Astrocyte of the hippocampus (primary cell): ENCODE measurements at places on chromosomes 13 and 19.
A peak's percentile ranks its signal among the peaks of the same experiment; 100 is the strongest.

- no peak for DNase-seq
Observed at GRCh38 chr13:25153736-25154135, 18.4 kb downstream of the AMER2 start.

DNA sequence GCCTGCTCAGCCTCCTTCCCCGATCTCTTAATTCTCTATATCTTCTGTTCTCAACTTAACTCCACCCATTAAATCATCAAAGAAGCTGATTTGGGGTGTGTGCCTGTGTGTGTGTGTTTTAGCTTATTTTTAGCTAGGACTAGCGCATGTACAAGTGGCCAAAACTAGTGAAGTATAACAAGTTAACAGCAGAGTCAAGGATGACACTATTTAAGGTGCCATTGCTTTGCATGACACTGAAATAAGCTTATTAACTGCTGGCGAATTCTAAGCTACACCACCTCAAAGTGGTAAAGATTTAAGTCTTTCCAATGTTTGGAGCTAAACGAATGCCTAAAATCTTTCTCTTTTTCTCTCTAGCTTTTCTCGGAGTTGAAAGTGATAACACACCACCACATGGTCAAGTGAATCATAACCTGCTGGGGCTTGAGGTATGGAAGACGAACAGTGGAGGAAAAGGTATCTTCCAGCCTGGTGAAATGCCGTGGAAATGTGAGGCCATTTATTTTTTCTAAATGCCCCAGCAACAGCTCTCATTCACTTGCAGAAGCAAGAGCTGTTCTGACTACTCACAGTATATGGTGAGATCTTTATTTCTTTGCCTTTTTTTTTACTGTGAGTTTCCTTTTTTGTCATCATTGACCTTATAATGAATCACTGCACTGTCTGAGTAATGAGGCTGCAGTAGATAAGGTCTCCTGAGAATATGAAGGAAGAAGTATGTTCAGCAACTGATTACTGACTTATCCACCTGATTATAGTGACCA, 570.3 kb downstream of the PCDH9 start:
- no peak for DNase-seq

DNA sequence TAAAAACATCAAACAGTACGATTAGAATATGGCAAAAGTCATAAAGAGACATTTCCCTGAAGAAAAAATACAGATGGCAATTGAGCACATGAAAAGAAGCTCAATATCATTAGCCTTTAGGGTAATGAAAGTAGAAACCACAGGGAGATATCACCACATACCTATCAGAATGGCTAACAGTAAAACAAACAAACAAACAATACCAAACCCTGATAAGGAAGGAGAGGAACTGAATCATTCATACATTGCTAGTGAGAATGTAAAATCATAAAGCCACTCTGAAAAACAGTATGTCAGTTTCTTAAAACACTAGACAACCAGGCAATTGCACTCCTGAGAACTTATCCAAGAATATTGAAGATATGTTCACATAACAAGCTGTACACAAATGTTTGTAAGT, 1342.5 kb upstream of the SLC10A2 start:
- DNase-seq = peak; percentile 24

DNA sequence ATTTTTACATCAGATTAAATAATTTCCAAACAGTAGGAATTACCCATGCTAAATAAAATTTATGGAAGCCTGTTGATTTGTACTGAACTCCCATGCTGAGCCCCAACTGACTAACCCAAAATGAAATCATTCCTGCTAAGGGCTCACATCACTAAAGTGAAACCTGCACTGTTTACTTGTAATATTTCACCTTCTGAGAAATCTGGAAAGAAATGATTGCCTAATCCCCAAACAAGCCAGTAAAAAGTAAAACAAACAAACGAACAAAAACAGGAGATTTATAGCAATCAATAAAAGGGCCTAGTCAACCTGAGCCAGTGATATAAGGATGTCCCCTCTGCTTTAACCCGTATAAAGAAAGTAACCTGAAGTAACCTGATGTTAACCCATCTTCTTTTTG, 1599.8 kb downstream of the OLFM4 start:
- DNase-seq = no peak

DNA sequence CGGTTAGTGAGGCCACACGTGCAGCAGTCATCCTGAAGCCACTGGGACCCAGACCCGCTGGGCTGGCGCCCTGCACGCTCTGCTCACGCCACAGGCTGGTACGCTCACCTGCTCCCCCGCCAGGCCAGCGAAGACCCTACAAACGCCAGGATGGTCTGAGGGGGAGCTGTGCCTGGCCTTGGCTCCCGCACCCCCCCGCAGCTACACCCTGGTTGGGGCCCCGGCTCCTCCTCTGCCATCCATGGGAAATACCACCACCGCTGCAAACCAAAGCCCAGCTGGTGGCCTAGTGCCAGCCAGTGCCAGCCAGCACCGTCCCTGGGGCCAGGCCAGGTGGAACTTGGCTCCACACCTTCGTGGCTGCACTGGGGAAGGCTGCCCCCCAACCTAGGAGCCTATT, 23.3 kb upstream of the CACTIN start:
- no peak for DNase-seq

DNA sequence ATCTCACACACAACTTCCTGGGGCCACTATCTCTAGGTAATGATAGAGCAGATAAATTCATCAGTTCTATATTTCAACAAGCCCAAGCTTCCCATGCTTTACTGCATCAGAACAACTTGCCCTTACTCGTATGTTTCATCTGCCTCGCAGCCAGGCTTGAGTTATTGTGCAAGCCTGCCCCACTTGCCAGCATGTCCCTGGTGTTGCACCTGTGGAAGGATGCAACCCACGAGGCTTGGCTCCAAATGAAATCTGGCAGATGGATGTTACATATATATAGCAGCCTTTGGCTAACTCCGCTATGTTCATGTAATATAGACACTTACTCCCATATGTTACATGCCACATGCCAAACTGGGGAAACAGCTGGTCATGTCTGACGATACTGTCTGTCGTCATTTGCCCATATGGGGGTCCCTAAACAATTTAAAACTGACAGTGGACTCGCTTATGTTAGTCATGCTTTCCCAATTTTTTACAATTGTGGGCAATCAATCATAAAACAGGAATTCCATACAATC, 6.2 kb downstream of the ERVK3-1 start:
- no peak for DNase-seq

DNA sequence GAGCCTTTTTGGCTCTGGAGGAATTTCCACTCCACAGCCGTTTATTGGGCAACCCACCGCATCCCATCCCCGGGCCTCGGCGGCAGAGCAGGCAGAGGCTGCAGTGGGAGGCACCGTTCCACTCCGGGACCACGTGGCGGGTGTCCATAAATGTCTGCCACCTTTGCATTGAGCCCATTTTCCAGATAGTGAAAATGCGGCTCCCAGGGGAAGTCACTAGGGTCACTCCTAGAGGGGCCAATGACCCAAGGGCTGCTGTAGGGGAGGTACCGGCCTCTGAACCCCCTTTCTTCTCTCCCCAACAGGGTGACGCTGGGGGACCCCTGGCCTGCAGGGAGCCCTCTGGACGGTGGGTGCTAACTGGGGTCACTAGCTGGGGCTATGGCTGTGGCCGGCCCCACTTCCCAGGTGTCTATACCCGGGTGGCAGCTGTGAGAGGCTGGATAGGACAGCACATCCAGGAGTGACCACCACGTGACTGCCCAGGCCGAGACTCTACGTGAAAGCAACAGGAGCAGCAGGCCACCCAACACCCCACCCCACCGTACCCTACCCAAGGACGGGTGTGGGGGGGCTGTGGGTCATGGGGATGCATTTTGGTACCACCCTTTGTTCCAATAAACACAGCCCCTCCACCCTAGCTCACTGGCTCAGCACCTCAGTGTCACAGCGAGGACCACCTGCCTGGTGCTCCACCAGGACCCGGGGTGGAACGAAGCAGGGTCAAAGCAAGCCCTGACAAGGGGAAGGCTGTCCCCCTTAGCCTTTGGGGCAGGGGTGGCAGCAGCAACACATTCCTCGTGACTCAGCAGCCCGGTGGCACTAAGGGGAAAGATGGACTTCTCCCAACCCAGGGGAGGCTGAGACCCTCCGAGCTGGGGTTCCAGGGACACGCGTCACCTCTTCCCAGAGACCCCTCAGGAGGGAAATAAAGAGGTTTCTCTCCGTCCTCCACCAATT, 1.5 kb downstream of the TIMM13 start:
- DNase-seq = no peak

DNA sequence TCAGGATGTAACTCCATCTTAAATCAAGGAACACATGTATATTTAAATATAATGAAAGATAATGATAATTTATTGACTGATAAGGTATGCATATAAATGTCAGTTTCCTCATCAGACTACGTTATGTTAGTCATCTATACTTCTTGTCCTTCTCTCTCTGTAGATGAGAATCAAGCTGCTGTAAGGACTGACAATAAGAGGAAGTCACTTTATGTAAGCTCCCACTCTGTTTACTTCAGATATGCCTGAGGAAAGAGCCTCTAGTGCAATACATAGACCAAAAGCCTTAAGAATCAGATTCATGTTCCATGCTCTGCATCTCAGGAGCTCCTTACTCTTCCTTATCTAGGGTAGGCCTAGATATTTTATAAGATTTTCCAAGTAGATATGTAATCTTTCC, 9.6 kb upstream of the SLITRK6 start:
- DNase-seq = no peak
